ENCODE measurements at places on chromosomes 12 and 14.

DNA sequence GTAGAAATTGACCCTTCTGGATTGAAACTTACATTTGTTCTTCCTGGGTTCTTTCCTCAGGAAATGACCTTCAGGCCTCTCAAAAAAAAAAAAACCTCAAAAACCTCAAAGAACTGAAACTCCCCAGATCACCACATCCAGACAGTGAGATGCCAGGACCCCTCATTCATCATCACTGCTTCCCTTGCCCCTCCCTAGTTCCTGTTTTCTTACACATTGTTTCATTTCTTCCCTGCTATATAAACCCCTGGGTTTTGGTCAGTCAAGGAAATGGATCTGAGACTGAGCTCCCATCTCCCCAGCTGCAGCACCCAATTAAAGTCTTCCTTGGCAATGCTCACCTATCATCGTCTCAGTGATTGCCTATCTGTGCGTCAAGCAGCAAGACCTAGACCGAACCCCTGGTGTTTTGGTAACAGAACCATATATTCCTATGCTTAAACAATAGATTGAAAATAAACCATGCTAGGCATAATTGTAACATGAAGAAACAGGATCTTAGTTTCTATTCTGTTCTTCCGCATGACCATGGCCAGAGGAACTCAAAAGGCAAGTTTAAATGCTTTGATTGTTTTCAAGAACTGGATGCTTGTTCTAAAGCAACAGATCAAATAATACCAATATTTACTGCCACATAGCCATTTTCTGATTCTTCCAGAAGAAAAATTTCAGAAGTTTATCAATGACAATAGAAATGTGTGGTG lies 108.0 kb upstream of the MAX start:
- DNase-seq = no peak

DNA sequence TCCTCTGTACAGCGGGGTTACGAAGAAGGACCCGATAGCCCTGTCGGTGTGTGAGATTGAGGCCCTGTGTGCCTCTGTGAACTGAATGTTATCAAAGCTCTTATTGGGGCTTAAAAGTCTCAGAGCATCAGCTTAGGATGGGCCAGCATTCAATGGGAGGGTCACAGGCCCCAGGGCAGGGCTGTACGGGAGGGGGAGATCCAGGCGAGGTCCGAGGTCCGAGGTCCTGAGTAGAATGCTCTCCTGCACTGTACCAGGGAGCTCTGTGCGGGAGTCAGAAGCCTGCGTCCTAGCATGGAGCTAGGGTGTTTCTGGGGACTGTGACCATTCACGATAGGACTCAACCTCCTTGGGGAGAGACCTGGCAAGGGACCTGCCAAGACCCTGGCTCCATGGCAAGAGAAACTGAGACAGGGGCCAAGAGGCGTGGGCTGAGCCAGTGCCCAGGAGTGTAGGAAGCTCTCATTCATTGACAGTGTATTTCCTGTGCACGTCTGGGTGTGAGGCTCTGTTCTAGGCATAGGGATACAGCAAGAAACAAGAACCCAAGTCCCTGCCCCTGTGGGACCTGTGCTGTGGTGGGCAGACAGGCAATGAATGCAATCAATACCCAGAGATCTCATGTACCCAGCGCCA lies 12.0 kb upstream of the FAM181A start:
- no peak for DNase-seq

DNA sequence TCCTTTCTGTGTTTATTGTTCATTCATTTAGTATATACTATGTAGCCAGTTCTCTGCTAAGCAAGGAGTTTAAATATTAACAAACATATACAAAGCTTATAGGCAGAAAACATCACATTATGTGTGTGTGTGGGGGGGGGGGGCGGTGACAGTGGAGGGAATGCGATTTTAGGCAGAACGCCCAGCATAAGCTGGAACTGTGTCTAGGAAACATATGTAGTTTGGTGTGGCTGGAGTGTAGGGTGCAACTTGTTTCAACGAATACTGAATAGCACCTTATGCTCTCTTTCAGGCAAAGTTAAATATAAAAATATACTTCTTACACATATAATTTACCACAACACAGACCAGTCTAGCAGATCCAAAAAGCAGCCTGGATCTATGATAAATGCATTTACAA lies 980.6 kb downstream of the SLC6A15 start:
- DNase-seq = no peak

- DNase-seq = no peak
These were observed 10.0 kb upstream of the KCNK10 start for GRCh38 chr14:88333036-88333435.

- no peak for DNase-seq
These were observed 133.5 kb downstream of the CPNE8 start for GRCh38 chr12:38771871-38772270.

DNA sequence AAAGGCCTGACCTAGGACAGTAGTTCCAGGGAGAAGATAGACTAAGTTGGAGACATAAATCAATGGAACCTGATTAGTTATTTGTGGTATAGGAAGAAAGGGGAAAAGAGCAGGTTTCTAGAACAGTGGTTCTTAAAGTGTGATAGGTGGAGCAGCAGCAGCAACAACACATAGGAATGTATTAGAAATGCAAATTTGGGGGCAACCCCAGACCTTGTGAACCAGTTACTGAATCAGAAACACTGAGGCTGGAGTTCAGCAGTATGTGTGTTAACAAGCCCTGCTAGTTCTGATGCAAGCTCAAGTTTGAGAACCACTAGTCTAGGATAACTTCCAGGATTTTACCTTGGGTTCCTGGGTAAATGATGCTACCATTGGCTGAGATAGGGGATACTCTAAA lies 308.7 kb downstream of the EMP1 start:
- DNase-seq = no peak

GRCh38 chr14:22819151-22819988 lies 4.1 kb upstream of the SLC7A7 start:
- DNase-seq = no peak

DNA sequence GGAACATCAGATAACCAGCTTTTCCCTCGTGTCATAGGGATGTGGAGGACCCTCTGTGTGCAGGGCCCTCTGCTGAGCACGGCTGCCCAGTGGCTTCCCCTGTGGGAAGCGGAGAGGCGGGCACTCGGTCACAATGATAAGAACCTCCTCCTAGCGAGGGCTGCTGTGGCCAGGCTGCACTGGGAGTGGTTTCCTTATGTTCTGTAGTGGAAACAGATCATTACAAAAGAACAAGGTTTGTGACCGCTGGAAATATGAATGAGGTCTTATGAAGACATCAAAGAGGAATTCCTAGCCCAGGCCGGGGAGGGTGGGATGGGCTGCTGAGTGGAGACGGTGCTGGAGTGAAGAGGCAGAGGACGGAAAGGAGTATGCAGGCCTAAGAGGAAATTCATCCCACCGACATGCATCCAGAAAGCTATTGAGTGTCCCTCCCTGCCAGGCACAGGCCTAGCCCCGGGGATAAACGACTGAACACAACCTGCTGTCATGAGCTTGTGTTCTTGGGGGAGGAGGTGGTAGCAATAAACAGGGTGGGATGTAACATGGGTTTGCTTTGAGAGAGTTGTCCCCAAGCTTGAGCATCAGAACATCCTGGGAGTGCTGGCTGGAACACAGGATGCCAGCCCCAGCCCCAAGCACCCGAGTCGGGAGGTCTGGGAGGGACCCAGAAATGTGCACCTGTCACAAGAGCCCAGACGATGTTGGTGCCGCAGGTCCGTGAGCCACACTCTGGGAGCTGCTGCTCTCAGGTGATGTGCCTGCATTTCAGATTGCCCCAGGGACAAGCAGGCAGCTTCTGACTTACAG lies 37.5 kb downstream of the FZD10 start:
- no peak for DNase-seq

GRCh38 chr14:91032248-91032647 lies 28.2 kb downstream of the RPS6KA5 start:
- no peak for DNase-seq

GRCh38 chr14:86481104-86481503 lies 951.2 kb downstream of the FLRT2 start:
- DNase-seq = no peak

DNA sequence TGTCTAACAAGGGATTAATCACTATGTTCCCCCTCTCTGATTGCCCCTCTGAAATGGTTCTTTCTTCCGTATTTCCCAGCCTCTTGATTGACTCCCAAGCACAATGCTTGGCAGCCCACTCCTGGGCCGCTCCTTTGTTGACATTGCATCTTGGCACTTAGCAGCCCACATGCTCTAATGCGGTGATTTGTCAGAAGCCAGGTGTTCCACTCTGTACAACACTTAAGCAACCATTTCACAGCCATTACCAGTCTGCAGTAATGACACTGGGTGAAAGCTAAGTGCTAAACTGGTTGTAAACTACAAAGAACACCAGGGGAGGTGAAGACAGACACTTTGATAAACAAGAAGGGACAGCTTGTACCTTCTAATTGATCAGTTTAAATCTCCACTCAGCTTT lies 353.5 kb downstream of the TMEM132D start:
- DNase-seq = no peak

DNA sequence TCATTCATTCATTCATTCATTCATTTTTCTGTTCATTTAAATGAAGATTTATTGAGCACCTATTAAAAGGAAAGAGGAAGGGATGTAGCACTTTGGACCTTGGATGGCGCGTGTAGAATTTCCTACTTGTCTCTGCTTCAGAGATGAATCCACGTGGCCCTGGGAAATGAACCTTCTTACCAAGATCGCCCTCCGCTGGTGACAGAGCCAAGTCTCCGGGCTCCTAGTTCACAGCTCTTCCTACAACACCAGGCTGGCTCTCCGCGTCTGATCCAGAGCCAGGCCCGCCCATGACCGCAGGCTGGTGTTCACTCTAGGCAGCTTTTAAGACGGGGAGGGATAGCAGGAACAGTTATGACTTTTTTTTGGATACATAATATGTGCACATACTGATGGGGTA lies 70.9 kb upstream of the PIWIL1 start:
- no peak for DNase-seq

DNA sequence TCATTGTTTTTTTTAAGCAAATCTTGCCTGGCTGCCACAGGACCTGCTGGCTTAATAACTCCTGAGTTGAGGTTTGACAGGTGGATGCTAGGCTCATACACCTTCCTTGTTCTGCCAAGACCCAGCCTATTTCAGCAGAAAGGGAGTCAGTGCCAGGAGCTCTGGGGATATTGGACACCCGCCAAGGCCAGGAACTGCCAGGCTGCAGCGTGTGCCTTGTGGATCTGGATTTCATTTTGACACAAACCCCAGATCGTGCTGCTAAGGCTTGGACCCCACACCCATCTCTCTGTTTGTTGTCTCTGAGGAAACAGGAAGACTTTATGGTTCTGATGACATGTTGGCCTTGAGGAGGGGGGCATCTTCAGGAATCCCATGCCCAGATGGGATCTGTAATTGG lies 44.4 kb upstream of the PRIMA1 start:
- no peak for DNase-seq

DNA sequence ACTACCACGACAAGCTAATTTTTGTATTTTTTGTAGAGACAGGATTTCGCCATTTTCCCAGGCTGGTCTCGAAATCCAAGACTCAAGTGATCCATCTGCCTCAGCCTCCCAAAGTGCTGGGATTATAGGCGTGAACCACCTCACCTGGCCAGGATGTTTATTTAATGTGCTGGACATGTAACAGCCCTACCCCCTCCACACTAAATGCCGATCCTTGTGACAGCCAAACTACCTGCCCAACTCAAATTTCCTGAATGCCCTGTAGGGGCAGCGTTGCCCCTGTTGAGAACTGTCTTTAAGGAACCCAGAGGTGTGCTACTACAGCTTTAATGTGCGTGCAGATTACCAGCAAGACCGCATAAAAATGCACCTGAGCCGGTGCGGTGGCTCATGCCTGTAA lies 48.1 kb downstream of the KCNK13 start:
- no peak for DNase-seq

DNA sequence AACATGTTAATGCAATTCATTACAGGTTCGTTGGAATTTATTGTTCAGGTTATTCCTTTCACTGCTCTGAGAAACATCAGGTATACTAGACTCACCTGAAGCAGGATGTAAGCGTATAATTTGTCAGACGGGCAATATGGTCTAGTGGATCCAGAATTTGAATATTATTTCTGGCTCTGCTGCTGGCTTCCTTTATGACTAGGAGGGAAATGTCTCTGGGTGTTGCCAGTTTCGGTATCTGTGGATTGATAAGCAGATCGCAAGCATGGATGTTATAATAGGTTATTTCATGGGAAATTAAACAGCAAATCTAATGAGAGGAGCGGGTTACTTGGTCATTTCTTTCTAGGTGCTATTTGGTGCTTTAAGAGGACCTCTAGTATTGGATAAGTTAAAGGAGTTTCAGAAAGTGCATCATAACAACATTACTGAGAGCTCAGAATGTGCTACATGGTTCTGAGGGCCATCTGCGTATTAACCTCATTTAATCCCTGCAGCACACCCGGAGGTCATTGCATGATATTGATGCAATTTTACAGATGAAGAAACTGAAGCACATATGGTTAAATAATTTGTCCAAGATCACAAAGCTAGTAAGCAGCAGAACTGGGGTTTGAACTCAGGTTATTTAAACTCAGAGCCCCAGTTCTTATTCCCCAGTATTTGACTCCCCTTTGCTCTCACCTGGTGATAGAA lies 47.3 kb upstream of the BCAT1 start:
- no peak for DNase-seq

DNA sequence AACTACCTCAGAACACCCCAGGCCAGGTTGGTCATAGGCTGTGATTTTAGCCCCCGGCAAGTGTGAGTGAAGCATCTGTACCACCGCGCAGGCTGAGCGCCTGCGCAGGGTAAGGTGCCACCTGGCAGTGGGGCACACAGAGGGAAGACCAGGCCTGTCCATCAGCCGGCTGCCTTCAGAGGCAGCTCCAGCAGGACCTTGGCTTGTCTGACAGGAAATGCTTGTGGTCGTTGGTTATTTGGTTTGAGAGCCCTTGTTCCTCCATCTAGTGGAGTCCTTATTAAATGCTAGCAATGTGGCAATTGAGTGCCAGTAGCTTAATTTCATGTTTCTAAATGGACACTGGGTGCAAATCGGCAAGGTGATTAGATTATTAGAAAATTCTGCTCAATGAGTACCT lies 27.5 kb downstream of the SLC25A29 start:
- no peak for DNase-seq

Measured in CMK (cell line).